GM03348 (cell line): ENCODE measurements at places on chromosomes 1 and 21.

DNA sequence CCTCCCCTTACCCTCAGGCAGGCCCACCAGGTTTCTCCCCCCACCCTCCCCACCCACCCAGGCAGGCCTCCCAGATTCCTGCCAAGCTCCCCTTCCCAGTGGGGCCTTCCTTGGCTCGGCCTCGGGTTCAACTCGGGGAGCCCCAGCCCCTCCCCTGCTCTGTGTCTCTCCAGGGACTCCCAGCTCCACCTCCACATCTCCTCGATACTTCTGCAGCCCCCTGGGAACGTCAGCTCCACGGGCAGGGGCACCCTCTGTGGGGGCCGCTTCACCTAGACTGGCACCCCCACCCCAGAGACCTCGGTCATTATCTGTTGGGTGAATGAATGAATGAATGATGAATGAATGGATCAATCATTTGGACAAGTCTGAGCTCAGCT is 775 bp downstream of the MMEL1 start:
- DNase-seq, result no peak

DNA sequence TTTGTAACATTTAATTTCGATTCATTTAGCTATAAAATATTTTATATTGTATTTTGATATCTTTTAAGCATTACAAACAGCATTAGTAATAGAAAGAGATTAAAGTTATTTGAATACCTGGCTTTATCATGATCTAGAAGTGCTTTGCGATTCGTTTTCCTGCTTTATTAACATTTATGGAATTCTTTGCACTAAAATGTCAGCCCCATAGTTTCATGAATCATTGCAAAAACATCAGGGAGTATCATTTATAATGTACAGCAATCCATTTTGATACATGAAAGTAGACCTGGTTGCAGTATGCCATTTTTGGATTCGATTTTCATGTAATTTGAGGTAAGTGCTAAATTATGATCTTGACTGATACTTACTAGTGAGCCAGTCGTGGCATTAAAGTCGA is 108.0 kb upstream of the DPYD start:
- no peak for DNase-seq

DNA sequence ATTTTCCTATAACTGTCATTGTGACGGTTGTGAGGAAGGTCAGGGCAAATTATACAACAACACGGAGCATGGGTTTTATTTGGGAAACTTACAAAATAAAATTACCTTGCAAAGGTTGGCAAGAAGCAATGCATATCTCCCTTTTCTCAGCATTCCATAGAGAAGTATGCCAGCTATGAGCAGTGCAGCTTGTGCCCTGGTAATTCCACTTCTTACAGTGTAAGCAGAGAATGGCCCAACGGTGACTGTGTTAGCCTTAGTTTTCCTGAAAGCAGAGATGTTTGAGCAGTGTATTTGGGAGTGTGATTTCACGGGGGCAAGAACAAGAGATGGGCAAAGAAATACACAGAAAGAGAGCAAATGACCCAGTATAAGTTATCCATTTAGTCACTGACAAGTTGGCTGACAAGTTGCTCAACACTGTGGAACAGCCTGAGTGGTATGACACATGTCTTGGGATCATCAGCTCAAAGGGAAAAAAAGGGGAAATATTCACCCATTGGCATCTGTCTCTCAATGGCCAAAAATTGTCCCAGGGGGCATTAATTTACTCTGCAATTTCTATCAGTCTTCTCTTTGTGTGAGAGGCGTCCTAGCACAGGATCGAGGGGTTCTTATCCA is 210.9 kb upstream of the NRIP1 start:
- DNase-seq, result no peak

DNA sequence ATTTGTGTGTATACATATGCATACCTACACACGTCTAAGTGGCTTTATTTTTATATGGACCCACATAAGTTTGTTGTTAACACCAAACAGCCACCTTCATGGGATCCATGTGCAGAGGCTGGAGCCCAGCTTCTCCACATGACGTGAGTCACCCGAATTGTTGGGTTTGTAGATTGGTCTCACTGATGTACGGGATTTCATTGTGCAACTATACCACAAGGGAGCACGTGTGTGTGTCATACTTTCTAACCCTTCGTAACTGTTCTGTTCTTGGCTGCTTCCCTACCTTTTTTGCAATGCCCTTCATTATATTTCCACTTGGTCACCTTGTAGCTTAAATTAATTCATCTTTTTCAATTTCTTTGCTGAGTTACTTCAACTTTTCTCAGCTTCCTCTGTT is 21.0 kb downstream of the SPRTN start:
- DNase-seq, result peak; percentile 80

GRCh38 chr21:16418226-16418625 is 688.4 kb downstream of the USP25 start:
- DNase-seq, result peak; percentile 58

GRCh38 chr1:6880951-6881690 is 95.9 kb downstream of the CAMTA1 start:
- DNase-seq, result no peak

DNA sequence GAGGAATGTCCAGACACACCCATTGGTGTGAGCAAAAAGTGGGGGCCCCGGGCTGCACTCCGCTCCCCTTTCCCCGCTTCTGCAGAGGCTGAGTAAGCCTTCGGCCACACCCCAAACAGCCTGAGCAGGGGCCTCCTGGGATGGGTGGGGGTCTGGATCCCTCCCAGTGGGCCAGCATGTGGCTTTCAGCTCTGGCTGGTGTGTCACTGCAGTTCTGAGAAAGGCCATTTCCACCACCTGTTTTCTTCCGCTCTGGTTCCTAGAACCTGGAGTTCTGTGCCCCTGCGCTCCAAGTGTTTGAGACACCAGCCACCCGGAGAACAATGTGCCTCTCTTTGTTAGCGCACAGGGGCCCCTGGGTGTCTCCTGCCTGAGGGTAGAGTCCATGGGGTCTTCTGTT is 30.9 kb downstream of the SLC37A1 start:
- no peak for DNase-seq

DNA sequence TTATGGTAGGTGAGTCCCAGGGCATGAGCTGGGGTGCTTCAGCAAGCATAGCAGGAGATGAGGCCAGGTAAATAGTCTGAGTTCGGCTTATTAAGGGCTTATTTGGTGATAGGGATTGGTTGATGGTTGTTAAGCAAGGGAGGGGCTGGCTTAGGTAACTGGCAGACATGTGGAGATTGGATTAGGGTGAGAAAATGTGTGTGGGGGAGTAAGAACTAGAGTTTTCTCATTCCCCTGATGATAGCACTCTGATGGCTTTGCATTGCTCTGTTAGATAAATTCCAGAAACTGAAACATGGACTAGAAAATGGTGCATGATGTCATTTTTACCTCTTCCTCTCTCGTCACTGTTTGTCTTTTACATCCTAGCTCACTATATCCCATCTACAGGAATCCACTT is 53.6 kb downstream of the FGGY start:
- DNase-seq, result no peak

DNA sequence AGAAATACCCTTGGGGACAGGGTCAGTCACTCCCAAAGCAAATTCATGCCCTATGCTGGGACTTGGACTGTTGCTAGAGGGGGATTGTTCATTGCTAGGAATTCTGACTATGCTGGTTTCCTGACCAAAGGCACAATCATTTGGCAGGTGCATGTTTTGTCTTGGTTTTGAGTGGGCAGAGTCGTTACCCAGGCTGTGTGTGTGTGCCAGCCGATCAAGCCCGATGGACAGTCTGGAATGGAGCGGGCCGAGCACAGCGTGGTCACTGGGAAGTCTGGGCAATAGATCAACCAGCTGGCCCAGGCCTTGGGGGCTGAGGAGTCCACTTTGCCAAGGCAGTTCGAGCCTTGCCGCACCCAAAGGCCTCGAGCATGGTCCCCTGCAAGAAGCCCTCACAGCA is 60.9 kb downstream of the HTR6 start:
- no peak for DNase-seq

GRCh38 chr1:201212056-201212455 is 21.4 kb downstream of the IGFN1 start:
- DNase-seq, result no peak
